Breast epithelium (tissue), 4 donors: ENCODE measurements at places on chromosomes 4 and X. TPM values are rescaled to one million over a fixed set of nuclear protein-coding genes. Genes with fewer than 3 reads are reported as not detected.
A peak's percentile ranks its signal among the peaks of the same experiment; 100 is the strongest.

SLC35A2 gene
- 10.9 TPM for total RNA-seq

NPY5R gene
- 4.6 TPM for total RNA-seq

STPG2 gene
- total RNA-seq, result 1.6 TPM

CT45A5 gene
- total RNA-seq, result not detected

TMSB15A gene
- total RNA-seq, result 1.6 TPM

DMRTC1 gene
- not detected for total RNA-seq

SMIM43 gene
- total RNA-seq, result not detected

CDX4 gene
- total RNA-seq, result not detected

- H3K27me3 ChIP-seq, result no peaks in the 10 kb centered on the region
- no peak for DNase-seq
- no peaks in the 10 kb centered on the region for H3K36me3 ChIP-seq
- H3K4me1 ChIP-seq, result no peaks in the 10 kb centered on the region
- H3K27ac ChIP-seq, result no peak overlapping the region
- H3K4me3 ChIP-seq, result no peak overlapping the region
These were observed 3.9 kb upstream of the DTHD1 start for GRCh38 chr4:36277533-36277932.

GRCh38 chr4:43089730-43090129 lies 197.2 kb downstream of the GRXCR1 start:
- DNase-seq, result no peak
- H3K27ac ChIP-seq, result no peak overlapping the region
- H3K27me3 ChIP-seq, result no peaks in the 10 kb centered on the region
- no peaks in the 10 kb centered on the region for H3K4me1 ChIP-seq

DNA sequence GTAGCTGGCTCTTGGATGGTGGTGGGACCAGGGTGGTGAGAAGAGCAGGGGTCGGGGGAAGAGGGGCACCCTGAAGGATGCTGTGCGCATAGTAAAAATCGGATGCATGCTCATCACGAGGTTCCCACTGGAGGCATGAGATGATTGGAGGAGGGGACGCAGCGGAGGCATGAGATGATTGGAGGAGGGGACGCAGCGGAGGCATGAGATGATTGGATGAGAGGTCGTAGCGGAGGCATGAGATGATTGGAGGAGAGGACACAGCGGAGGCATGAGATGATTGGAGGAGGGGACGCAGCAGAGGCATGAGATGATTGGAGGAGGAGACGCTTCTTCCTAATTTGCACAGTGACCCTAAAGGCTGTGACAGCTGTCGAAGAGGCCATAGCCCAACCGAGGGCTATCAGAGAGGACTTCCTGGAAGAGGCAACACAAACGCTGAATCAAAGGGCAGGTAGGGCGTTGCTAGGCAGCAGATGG lies 106.7 kb downstream of the ADRA2C start:
- peaks cover 86% of the 10 kb centered on the region for H3K27me3 ChIP-seq
- H3K27ac ChIP-seq, result no peak overlapping the region
- DNase-seq, result no peak
- H3K4me1 ChIP-seq, result no peaks in the 10 kb centered on the region
- H3K4me3 ChIP-seq, result no peak overlapping the region

- no peak overlapping the region for H3K27ac ChIP-seq
- H3K4me1 ChIP-seq, result no peaks in the 10 kb centered on the region
- no peaks in the 10 kb centered on the region for H3K27me3 ChIP-seq
- DNase-seq, result no peak
- H3K36me3 ChIP-seq, result no peaks in the 10 kb centered on the region
These were observed 315.9 kb downstream of the LDB2 start for GRCh38 chr4:16582526-16582925.

- H3K27ac ChIP-seq, result no peak overlapping the region
- no peak for DNase-seq
- H3K36me3 ChIP-seq, result no peaks in the 10 kb centered on the region
- H3K4me3 ChIP-seq, result no peak overlapping the region
- no peaks in the 10 kb centered on the region for H3K4me1 ChIP-seq
These were observed 29.0 kb upstream of the KDR start for GRCh38 chr4:55154290-55154880.

- DNase-seq, result peak; percentile 18
- H3K27me3 ChIP-seq, result peaks cover 10% of the 10 kb centered on the region
- H3K4me1 ChIP-seq, result no peaks in the 10 kb centered on the region
- no peak overlapping the region for H3K4me3 ChIP-seq
- H3K36me3 ChIP-seq, result no peaks in the 10 kb centered on the region
These were observed 251.4 kb upstream of the DDX53 start for GRCh38 chrX:22748093-22748999.

- H3K27me3 ChIP-seq, result no peaks in the 10 kb centered on the region
- H3K4me3 ChIP-seq, result no peak overlapping the region
- H3K36me3 ChIP-seq, result no peaks in the 10 kb centered on the region
- no peaks in the 10 kb centered on the region for H3K4me1 ChIP-seq
- DNase-seq, result no peak
- no peak overlapping the region for H3K27ac ChIP-seq
These were observed 20.9 kb downstream of the ITIH6 start for GRCh38 chrX:54776987-54777672.

- no peak for DNase-seq
- no peaks in the 10 kb centered on the region for H3K4me1 ChIP-seq
- no peaks in the 10 kb centered on the region for H3K27me3 ChIP-seq
- H3K27ac ChIP-seq, result no peak overlapping the region
These were observed 34.2 kb downstream of the ELOVL6 start for GRCh38 chr4:110164251-110164650.

- H3K4me3 ChIP-seq, result no peak overlapping the region
- no peaks in the 10 kb centered on the region for H3K4me1 ChIP-seq
- no peaks in the 10 kb centered on the region for H3K27me3 ChIP-seq
- DNase-seq, result no peak
- H3K27ac ChIP-seq, result no peak overlapping the region
These were observed 601 bp upstream of the FGFBP2 start for GRCh38 chr4:15963576-15963975.

DNA sequence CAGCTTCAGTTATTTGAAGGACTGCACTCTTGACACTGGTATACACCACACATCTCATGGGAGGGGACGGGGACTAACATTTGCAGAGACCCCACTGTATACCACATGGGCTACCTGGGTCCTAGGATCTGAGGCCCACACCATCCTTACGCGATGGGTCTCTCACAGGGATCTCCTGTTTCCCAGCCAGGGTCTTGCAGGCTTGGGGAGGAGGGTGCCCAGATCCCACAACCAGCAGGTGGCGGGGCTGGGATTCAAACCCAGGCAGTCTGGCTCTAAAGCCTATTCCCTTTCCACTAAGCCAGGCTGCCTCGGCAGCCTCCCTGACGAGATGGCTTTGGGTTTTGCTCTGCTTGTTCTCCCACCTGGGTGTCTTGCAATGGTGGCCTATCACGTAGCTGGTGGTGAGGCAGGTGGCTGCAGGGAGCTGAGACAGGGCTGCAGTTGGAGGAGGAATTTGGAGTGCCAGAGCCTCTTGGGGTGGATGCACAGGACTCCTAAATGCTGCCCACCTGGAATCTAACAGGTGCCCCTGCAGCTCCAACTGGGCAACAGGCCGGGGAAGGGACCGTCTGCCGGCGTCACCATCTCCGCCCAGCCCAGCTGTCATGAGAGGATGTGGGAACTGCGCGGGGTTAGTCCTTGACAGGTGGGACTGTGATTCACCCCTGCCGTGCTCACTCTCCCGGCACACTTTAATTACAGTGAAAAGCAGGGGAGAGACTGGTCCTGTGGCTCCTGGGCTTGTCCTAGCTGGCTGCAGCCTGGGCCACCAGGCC lies 110.7 kb downstream of the PSAPL1 start:
- no peak overlapping the region for H3K27ac ChIP-seq
- DNase-seq, result no peak
- no peak overlapping the region for H3K4me3 ChIP-seq
- no peaks in the 10 kb centered on the region for H3K4me1 ChIP-seq
- no peaks in the 10 kb centered on the region for H3K27me3 ChIP-seq

DNA sequence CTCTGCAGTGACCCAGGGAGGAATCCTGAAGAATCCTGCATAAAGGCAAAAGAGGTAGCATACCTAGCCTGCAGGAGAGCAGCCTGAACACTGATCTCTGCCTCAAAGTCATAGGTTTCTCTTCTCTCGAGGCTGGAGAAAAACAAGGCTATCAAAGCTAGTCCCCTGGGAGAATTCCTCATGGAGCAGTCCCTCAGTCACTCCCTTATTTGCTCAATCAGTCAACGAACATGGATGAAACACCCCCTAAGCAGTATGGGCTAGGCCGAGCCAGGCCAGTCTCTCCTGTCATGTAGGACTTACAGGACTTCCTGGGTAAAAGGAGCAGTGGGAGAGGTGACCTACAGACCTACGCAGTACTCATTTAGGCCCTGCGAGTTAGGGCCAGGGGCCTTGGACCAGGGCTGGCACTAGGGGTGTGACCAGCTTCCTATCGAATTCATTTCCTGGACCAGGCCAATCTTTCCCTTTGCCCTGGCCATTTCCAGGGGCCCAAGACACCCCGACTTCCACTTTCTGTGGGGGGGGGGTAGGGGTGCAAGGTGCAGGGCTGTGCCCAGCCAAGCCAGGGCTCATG lies 164.1 kb downstream of the EFNB1 start:
- H3K36me3 ChIP-seq, result no peaks in the 10 kb centered on the region
- no peaks in the 10 kb centered on the region for H3K4me1 ChIP-seq
- no peaks in the 10 kb centered on the region for H3K27me3 ChIP-seq
- no peak for DNase-seq
- H3K27ac ChIP-seq, result no peak overlapping the region
